ENCODE measurements at places on chromosomes 16 and 17. TPM values are rescaled to one million over a fixed set of nuclear protein-coding genes. Genes with fewer than 3 reads are reported as not detected.

The APOH gene
- not detected for total RNA-seq

The C16orf87 gene
- total RNA-seq = 21.1 TPM

The PHOSPHO1 gene
- total RNA-seq = not detected

The SPATA2L gene
- total RNA-seq = 7.2 TPM

The KRTAP2-2 gene
- total RNA-seq = not detected

The TNP2 gene
- not detected for total RNA-seq

The CCDC154 gene
- 2.5 TPM for total RNA-seq

All from OCI-LY7 (cell line).